ENCODE measurements at places on chromosomes 3 and 15.

- no peak for DNase-seq
Observed at GRCh38 chr3:11570251-11570650, 73.5 kb downstream of the VGLL4 start.

DNA sequence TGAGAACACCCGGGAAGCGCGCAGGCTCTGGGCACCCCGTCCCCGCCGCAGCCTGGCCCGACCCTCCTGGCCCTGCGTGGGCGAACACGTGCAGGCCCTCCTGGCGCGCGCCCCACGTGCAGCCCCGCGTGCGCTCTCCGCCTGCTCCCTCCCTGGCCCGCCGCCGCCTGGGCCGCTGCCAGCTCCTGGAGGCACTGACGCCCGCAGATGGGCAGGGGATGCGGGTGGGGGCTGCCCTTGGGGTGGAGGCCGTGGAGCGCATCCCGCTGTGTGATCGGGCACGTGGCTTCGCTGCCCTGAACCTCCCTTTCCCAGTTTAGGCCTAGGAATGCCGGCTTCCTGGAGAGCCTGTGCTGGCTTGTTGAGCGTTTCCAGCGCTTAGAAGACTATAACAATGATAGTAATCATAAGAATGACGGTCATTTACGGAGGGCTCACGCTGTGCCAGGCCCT, 104.6 kb upstream of the SLC6A6 start:
- no peak for DNase-seq

DNA sequence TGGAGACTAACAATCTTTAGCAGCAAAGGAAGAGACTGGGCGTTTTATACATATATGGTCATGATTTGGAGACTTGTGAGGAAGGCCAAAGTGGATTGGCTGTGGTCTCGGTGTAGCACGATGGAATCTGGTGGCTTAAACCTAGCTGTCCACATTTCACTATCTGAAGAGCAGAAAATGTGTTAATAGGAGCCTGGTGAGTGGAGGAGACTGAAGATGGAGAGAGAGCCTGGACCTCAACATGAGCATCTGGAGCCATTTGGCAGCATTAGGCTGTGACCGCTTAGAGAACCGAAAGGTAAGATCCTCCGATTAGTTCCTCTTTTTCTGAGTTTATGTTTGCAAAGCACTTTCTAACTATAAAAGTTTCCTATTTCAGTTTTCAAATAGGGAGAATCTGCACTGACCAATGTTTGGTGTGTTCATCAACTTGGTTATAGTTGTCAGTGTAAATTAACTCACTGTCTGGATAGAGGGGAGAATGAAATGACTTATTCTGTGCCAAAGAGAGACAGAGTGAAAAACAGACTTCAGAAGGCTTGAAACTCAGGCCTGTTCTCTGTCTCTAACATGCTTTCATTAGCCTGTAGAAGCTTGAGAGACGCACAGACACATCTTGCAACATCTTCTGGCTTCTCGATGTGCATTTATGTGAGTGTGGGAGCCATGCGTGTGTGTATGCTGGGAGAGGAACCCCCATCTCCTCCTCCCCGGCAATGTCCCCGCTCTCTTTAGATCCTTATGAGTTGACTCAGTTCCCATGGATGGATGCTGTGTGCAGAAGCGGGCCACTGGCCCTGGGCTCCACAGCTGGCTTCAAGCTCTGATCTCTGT, 244.7 kb upstream of the TBL1XR1 start:
- DNase-seq = no peak

- no peak for DNase-seq
Observed at GRCh38 chr3:59717679-59718205, 667.9 kb upstream of the CFAP20DC start.

DNA sequence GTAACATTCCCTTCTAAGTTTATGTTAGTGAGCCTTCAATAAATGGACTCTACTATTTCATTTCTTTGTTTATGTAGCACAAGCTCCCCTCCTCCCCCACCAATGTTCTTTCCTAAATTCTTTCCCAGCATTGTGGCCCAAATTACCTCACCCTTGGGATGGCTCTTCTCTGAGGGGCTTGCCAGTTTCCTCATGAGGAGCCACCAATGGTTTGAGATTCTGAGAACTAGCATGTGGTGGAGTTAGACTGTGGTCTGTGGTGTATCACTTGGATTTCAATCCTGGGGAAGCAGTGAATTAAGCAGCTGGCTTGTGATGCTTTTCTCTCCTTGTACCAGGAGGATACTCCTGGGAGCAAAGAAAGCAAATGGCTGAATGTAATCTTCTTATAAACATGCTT, 50.0 kb upstream of the NPHP3 start:
- no peak for DNase-seq

DNA sequence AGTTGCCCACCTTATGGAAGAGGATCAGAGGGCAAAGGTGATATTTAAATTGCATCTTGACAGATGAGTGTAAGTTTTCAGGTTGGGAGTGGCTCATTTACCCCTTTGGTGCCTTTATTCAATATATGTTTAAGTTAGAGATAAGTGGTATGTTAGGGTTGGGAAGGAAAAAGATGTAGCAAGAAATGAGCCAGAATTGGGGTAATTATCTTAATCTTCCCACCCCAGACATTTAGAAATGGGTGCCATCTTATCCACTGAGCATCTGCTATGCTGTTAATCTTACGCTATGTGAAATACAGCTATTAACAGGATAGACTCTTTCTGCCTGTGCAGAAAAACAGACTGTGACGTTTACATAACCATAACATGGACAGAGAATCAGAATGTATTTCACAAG, 6.3 kb downstream of the CMTM7 start:
- no peak for DNase-seq
